Activated T-cell treated with anti-CD3 and anti-CD28 coated beads for 4 hours (primary cell): ENCODE measurements at places on chromosomes 7 and 10.

- DNase-seq = no peak
Observed at GRCh38 chr7:72805526-72806494, 22.2 kb downstream of the TYW1B start.

- no peak for DNase-seq
Observed at GRCh38 chr7:85328456-85328998, 141.7 kb upstream of the SEMA3D start.

DNA sequence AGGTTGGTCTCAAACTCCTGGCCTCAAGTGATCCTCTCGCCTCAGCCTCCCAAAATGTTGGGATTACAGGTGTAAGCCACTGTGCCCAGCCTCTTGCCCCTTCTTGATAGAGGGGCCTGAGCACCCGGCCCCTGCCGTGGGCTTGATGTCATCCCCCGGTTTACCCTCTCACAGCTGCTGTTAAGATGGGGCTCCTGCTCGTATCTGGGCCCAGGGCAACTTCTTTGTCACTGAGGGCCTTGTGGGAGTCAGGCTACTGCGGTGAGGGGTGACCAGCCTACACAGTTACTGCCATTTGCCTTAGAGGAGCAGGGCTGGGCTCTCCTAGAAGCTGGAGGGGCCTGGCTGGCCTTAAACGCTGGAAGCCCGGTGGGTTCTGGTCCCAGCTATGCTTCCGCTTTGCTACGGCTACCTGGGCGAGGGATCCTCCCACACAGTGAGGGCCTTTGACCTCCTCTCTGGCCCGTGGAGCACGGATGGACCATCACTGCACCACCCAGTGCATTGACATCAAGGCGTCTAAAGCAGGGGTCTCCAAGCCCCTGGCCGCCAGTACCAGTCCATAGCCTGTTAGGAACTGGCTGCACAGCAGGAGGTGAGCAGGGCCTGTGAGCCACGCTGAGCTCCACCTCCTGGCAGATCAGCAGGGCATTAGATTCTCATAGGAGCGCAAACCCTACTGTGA, 1.1 kb upstream of the TMEM130 start:
- DNase-seq = no peak

GRCh38 chr10:99850767-99851340, 68.4 kb downstream of the ABCC2 start:
- DNase-seq = no peak

DNA sequence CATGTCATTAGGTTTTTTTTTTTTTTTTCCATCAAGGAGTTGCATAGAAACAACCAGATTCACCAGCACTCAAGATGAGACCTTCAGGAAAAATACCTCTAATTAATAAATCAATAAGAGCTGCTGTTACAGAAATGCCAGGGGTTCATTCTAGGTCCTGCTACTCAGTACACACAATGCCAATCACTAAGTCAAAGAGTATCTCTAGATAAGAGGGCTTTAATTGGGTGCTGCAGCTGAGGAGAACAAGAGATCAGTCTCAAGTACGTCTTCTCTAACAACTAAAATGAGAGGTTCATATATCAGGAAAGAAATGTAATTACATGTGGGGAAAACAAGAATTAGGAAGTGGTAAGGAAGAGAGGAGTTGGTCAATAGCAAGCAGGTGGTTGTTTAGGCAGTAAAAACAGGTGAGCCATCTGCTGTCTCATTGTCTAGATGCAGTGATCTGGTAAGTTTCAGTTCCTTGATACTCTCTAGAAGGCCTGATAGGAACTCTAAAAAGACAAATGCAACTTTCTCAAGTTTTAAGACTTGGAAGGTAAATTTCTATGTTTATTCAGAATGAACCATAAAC, 272.9 kb upstream of the ZWINT start:
- no peak for DNase-seq

DNA sequence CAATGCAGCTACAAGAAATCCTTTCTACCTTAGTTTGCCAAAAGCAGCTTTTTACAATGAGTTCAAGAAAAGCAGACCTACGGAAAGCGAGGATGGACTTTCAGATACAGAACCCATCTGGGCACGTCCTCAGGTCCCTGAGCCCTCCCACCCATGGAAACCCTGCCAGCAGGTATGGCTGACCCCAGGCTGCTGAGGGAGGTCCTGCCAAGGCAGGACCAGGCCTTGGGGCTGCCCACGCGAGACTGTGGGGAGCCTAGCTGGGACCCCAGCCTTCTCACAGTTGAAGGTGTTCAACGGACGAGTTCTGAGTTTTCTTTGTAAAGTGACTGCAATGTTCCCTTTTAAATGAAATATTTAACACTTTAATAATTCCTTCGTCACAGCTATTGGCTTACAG, 245.0 kb downstream of the MGMT start:
- no peak for DNase-seq

- DNase-seq = no peak
Observed at GRCh38 chr7:124275411-124275810, 242.5 kb upstream of the TMEM229A start.

GRCh38 chr7:116431787-116432526, 67.6 kb upstream of the CAV2 start:
- DNase-seq = no peak

DNA sequence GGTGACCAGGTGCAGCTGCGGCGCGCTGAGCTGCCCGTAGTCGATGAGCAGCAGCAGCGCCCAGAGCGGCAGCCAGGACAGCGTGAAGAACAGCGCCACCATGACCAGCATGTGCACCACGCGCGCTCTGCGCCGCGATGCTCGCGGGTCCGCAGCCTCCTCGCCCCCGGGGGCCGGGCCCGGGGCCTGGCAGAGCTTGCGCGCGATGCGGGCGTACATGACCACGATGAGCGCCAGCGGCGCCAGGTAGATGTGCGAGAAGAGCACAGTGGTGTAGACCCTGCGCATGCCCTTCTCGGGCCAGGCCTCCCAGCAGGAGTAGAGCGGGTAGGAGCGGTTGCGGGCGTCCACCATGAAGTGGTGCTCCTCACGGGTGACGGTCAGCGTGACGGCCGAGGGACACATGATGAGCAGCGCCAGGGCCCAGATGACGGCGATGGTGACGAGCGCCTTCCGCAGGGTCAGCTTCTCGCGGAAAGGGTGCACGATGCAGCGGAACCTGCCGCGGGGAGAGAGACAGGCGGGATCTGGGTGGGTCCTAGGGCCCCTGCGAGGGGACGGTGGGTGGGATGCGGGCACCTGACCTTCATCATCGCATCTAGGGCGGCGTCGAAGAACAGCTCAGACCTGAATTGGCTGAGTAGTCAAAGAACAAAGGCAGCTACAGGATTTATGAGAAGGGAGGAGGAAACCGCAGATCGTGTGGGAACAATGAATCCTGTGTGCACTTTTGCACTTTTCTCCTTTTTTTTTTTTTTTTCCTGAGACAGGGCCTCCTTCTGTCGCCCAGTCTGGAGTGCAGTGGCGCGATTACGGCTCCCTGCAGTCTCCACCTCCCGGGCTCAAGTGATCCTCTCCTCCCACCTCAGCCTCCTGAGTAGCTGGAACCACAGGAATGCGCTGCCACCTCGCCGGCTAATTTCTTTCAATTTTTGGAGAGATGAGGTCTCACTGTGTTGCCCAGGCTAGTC, 22.4 kb upstream of the PPA1 start:
- DNase-seq = no peak

DNA sequence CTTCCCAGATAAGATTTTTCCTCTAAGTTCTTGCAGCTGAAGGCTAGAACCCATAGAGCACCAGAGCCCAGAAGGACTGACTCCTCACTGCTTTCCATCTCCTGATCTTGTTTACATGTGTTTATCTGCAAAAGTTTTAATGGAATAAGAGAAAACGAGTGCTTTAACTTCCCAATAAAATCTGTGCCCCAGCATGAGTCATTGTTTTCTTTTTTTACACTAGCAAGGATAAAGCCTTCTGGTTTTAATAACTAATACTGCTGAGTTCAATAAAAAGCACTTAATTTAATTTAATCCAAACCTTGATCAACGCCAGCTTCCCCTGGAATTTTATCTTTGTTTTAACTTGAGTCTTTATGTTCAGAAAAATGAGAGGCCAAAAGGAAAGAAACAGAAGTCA, 227.6 kb downstream of the HPSE2 start:
- DNase-seq = no peak

DNA sequence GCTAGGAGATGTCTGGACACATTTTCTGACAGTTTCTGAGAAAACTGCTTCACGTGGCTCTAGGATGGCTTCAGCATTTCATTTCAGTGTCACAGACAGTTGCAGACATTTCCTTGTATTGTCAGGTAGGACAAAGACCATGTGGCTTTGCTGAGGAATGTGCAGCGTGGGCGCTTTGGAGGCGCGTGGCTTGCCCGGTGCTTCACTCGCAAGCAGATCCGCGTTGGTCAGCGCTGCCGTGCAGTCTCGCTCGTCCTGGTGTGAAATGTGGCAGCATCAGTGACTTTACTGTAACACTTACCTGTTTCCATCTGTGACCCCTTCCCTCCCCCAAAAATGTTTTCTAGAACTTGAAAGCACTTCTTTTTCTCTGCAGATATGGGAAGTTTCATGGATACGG, 340.5 kb downstream of the SDK1 start:
- no peak for DNase-seq

- no peak for DNase-seq
Observed at GRCh38 chr10:122713091-122713885, 13.6 kb upstream of the C10orf120 start.

- no peak for DNase-seq
Observed at GRCh38 chr10:111956841-111957240, 226.7 kb downstream of the GPAM start.

- no peak for DNase-seq
Observed at GRCh38 chr7:131543298-131543697, 13.1 kb downstream of the PODXL start.
